Glutamatergic neuron (in vitro differentiated cells): ENCODE measurements at places on chromosomes 5 and 9.

- DNase-seq, result no peak
Observed at GRCh38 chr9:107342476-107343161, 59.5 kb downstream of the RAD23B start.

GRCh38 chr9:130997925-130998596, 10.9 kb upstream of the LAMC3 start:
- DNase-seq, result peak; percentile 95

DNA sequence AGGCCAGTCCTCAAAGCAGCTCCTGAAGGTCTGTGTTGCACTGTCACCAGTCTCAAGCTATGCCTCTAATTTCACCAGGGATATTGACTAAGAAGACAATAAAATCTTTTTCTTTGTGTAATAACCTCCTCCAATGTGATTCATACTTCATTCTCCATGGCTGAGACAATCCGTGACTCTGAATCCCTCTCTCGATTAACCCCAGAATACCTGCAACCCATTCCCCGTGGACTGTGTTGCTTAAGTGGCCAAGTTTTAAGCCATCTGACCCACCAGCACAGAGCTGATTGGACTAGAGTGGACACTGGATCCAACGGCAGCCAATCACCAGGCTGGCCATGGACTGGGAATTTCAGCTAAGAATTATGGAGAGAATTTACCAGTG, 5.4 kb upstream of the CCIN start:
- DNase-seq, result no peak

DNA sequence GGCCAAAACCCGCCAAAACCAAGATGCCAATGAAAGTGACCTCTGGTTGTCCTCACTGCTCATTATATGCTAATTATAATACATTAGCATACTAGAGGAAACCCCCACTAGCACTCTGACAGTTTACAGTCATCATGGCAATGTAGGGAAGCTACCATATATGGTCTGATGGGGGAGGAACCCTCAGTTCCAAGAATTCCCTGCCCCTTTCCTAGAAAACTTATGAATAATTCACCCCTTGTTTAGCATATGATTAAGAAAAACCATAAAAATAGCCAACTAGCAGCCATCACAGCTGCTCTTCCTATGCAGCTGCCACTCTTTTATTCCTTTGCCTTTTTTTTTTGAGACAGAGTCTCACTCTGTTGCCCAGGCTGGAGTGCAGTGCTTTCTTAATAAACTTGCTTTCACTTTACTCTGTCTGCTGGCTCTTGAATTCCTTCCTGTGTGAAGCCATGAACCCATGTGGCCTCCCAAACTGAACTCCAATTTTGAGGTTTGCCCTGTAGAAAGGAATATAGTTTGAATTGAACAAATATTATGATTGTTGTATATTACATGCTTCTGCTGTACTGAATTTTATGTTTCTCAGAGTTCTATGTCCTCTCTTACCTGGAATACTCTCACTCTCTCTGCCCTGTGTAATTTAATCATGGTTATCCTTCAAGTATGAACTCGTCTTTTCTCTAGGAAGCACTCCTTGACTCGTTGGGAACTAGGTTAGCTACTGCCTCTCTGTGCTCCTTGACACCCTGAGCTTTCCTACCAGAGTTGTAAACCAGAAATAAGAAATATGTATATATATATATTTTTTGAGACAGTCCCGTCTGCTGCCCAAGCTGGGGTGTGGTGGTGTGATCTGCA, 59.8 kb downstream of the KIAA1958 start:
- no peak for DNase-seq

GRCh38 chr9:134396258-134396742, 70.0 kb downstream of the RXRA start:
- DNase-seq, result no peak

DNA sequence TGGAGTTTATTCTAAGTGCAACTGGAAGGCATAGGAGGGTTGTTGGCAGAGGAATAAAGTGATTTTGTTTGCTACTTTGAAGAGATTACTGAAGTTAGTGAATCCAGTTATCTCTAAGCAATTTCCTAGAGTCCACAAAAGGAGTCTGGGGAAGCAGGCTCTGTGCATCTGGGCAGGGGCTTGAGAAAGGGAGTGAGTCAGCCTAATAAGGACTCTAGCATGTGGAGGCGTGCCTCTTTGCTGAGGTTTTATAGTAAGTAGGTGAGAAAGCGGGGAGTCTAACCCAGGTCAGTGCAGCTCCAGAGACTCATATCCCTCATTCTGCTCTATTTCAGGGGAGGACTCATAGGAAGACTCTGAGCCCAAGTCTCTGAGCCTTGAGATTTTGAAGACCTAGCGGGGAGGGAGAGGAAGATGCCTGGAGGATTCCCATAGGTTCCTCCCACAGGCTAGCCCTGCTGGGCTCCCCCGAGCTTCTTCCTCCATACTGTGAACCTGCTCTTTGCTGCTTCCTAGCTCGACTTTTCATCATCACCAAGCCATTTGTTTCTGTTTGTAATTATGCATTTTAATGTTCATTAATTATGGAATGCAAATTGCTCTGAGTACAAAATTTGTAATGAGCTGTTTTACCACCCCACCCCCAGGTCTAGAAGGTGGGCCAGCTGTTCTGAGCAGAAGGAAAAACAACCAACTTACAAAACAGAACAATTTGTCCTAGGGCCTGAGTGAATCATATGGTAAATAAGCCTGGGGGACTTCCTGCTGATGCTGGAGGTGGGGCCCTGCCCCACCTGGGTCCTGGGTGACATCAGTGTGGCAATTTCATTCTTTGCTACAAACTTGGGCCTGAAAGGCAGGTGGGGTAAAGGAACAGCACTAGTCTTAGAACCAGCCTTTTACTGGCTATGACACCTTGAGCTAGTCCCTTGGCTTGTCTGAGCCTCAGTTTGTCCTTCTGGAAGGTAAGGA, 150.2 kb downstream of the TRIM32 start:
- no peak for DNase-seq

DNA sequence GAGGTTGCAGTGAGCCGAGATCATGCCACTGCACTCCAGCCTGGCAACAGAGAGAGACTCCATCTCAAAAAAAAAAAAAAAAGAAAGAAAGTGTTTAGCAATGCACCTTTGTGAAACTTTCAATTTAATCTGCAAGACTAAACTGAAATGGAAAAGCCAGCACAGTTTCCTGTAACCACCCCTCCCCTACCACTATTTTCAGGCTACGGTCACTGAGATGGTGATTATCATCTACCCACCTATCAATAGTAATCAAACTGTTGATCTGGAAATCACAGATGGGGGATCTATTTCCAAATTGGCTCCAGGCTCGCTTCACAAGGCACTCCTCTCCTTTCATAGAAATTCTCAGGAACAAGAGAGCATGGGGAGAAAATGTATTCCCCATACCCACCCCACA, 30.6 kb upstream of the IL7R start:
- DNase-seq, result no peak

DNA sequence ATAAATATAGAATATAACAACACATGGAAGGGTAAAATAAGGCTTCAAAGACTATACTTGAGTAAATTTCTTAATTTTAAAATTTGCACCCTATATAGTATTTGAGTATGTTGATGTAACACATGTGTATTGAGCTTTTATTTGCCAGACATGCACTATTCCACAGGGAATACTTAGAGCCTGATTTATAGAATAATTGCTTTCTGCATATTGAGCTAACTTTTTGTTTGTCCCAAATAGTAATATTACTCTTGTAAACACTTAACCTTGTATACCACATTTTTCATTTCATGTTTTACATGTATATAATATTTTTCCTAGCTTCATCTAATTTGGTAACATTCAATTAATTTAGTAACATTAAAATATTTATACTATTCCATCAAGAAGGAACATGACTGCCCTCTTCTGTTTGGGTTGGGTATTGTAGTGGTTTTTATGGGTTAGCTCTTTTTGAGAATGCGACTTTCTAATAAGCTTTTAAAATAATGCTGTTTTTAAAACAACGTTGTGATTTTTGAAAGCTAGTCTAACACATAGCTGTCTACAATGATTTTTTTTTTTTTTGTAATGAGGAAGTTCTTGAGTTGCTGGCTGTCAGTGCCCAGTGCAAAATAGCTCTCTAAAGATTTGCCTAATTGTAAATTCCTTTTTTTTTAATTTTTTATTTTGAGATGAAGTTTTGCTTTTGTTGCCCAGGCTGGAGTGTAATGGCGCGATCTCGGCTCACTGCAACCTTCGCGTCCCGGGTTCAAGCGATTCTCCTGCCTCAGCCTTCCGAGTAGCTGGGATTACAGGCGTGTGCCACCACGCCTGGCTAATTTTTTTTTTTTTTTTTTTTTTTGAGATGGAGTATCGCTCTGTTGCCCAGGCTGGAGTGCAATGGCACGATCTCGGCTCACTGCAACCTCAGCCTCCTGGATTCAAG, 4.8 kb downstream of the SUB1 start:
- DNase-seq, result no peak

- no peak for DNase-seq
Observed at GRCh38 chr9:126057121-126057825, 269.4 kb upstream of the MVB12B start.

- peak; percentile 89 for DNase-seq
Observed at GRCh38 chr9:81686614-81687520, 2.5 kb downstream of the TLE1 start.

GRCh38 chr9:32566770-32567169, 6.2 kb downstream of the NDUFB6 start:
- DNase-seq, result no peak
